Endodermal cell (in vitro differentiated cells): ENCODE measurements at places on chromosomes 4 and X.

GRCh38 chr4:18847249-18847890 lies 825.8 kb upstream of the LCORL start:
- H3K4me3 ChIP-seq = no peak overlapping the region
- no peak for DNase-seq
- H3K27me3 ChIP-seq = no peaks in the 10 kb centered on the region
- no peaks in the 10 kb centered on the region for H3K36me3 ChIP-seq
- no peaks in the 10 kb centered on the region for H3K4me1 ChIP-seq

DNA sequence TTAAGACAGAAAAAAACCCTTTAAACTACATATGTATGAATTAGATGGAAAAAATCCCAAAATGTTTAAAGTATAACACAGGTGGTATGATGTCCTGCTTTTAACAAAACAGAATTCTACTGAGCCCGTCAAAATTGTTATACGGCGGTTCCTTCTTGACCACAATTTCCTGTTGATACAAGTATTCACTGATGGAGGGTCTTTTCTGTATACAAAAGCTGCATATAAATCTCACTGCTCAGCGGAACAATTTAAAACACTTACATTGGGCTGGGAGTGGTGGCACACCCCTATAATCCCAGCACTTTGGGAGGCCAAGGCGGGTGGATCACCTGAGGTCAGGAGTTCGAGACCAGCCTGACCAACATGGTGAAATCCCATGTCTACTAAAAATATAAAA lies 62.4 kb downstream of the RPS6KA3 start:
- H3K27ac ChIP-seq = no peak overlapping the region
- no peak for DNase-seq
- peaks cover 35% of the 10 kb centered on the region for H3K36me3 ChIP-seq

- H3K4me3 ChIP-seq = no peak overlapping the region
- no peak overlapping the region for H3K27ac ChIP-seq
- no peak for DNase-seq
- no peaks in the 10 kb centered on the region for H3K36me3 ChIP-seq
Measured at GRCh38 chr4:80948995-80949394, 81.5 kb upstream of the BMP3 start.

- H3K27me3 ChIP-seq = no peaks in the 10 kb centered on the region
- no peak overlapping the region for H3K27ac ChIP-seq
- no peak for DNase-seq
- no peaks in the 10 kb centered on the region for H3K36me3 ChIP-seq
- no peaks in the 10 kb centered on the region for H3K4me1 ChIP-seq
Measured at GRCh38 chrX:33285550-33285949, 74.2 kb upstream of the DMD start.

DNA sequence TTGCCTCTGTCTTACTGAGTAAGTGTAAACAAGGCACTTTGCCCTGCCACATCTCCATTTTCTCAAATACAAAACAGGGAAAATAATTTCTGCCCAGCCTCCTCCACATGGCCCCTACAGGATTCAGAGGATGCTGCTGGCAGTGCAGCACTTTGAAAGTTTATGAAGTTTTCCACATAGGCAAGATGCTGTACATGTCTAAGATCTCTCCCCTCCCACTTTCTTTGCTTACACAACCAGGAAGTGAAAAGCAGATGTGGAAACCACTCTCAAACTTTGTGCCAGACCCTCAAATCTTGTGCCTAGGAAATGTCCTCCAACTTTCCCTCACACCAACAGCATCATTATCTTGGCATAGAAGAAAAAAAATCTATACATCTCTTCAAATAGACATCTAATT lies 257.0 kb upstream of the LDB2 start:
- DNase-seq = no peak
- H3K27ac ChIP-seq = no peak overlapping the region
- H3K27me3 ChIP-seq = no peaks in the 10 kb centered on the region
- H3K4me1 ChIP-seq = no peaks in the 10 kb centered on the region
- H3K4me3 ChIP-seq = no peak overlapping the region

GRCh38 chrX:2342281-2342688 lies 158.5 kb downstream of the DHRSX start:
- H3K4me3 ChIP-seq = no peak overlapping the region
- DNase-seq = no peak
- H3K36me3 ChIP-seq = no peaks in the 10 kb centered on the region
- H3K27me3 ChIP-seq = no peaks in the 10 kb centered on the region
- H3K4me1 ChIP-seq = no peaks in the 10 kb centered on the region

- H3K27me3 ChIP-seq = peaks cover 15% of the 10 kb centered on the region
- H3K4me1 ChIP-seq = no peaks in the 10 kb centered on the region
- H3K4me3 ChIP-seq = no peak overlapping the region
- no peaks in the 10 kb centered on the region for H3K36me3 ChIP-seq
Measured at GRCh38 chr4:79147251-79147650, 178.6 kb downstream of the NAA11 start.

DNA sequence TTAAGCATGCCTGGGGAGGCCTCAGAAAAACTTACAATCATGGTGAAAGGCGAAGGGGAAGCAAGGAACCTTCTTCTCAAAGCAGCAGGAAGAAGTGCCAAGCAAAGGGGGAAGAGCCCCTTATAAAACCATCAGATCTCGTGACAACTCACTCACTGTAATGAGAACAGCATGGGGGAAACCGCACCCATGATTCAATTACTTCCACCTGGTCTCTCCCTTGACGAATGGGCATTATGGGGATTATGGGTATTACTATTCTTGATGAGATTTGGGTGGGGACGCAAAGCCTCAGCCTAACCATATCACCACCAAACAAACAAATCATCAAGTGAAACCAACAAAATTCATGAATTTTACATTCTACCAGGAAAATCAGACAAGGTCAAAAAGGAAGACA lies 76.7 kb upstream of the TAB3 start:
- H3K36me3 ChIP-seq = no peaks in the 10 kb centered on the region
- DNase-seq = no peak
- no peaks in the 10 kb centered on the region for H3K4me1 ChIP-seq
- no peaks in the 10 kb centered on the region for H3K27me3 ChIP-seq
- H3K4me3 ChIP-seq = no peak overlapping the region

- H3K27ac ChIP-seq = no peak overlapping the region
- H3K27me3 ChIP-seq = no peaks in the 10 kb centered on the region
- no peaks in the 10 kb centered on the region for H3K36me3 ChIP-seq
Measured at GRCh38 chr4:9709724-9710123, 71.7 kb upstream of the DRD5 start.

DNA sequence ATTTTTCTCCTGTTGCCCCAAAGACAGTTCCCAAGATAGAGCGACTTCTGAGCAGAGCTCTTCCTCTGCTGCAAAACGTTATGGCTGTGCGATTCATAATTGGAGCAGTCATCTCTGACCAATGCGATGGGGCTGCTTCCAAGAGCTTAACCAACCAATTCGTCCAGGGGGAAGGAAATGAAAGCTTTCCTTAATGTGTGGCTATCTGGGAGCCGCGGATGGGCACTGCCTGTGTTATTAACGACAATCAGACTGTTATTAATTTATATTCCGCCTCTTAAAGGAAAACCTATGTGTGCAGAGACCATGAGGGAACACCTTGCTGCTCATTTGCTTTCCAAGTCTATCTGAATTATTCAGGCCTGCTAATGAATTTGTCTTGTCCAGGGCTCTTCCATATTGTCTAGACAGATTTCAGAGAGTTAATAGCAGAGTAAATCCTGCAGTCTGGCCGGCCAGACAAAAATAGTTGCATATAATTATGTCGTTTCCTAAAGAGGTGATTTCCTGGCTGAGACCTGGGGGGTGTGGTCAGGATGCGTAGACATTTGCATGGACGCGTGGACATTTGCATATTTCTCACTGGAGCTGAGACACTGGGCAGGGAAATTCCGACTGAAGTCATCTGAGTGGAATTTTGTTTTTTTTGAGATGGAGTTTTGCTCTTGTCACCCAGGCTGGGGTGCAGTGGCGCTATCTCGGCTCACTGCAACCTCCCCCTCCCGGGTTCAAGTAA lies 135.4 kb downstream of the HMX1 start:
- no peak overlapping the region for H3K4me3 ChIP-seq
- no peaks in the 10 kb centered on the region for H3K36me3 ChIP-seq
- H3K4me1 ChIP-seq = no peaks in the 10 kb centered on the region
- no peaks in the 10 kb centered on the region for H3K27me3 ChIP-seq
- H3K27ac ChIP-seq = no peak overlapping the region

- H3K36me3 ChIP-seq = peaks cover 8% of the 10 kb centered on the region
- DNase-seq = peak; percentile 69
- no peak overlapping the region for H3K4me3 ChIP-seq
- H3K27me3 ChIP-seq = no peaks in the 10 kb centered on the region
Measured at GRCh38 chr4:182671231-182671630, 246.0 kb downstream of the DCTD start.
